ENCODE measurements at places on chromosomes 5 and 9. TPM values are rescaled to one million over a fixed set of nuclear protein-coding genes. Genes with fewer than 3 reads are reported as not detected.

DNA sequence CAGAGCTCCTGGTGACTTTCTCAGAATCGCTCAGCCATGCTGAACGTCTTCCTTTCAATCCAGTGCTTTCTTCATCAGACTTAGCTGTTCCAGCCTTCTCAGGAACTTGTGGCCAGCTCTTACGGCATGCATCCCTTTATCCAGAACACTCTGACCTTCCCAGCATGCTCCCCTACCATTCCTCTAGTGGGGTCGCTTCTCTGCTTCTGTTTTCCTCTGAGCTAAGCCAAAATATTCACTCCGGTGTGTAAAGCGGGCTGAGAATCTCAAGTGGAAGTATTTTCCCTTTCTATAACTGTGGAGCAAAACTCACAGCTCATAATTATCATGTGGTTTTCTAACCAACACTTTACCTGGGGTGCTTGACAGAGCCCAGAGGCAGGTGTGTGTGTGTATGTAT, 6.2 kb downstream of the DCANP1 start:
- no peak for DNase-seq

- DNase-seq: no peak
Observed at GRCh38 chr9:101369286-101369685, 15.5 kb downstream of the BAAT start.

- DNase-seq: no peak
Observed at GRCh38 chr9:77215874-77216273, 38.5 kb downstream of the VPS13A start.

- DNase-seq: no peak
Observed at GRCh38 chr5:56638768-56639238, 176.5 kb upstream of the MAP3K1 start.

GRCh38 chr5:159331093-159331973, 1.0 kb upstream of the IL12B start:
- DNase-seq: peak; percentile 43

DNA sequence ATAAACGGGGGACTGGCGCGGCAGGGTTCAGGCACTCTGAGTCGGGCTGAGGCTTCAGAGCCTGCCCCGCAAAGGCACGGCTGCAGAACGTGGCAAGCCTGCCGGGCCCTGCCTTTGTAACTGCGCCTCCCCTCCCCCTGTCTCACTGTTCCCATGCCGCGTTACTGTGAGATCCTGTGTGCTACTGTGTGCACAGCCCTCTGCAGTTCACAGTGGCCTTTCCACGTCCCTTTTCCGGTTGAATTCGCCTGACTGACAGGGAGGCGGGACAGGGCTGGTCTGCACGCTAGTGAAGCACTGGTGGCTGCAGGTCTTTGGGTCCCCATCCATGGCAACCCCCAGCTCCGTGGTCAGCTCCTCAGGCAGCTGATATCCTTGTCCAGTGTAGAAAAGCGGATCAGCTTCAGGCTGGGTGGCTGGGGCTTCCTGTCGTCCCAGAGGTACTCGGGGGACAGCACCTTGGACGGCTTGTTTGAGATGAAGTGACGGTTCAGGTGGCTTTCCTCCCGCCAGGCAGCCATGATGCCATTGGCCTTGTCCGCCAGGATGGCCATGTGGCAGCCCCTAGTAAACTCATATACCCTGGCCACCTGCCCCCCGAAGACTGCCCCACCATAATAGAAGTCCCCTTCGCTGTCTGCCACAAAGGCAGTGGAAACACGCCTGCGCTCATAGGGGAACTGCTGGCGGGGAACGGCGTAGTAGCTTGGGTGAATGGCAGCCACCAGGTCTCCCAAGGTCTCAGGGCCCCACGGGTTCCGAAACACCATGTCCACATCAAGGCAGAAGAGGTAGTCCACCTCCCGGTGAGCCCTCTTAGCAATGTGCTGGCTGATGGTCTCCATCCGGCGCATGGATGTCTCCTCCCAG, 10.3 kb downstream of the GBGT1 start:
- no peak for DNase-seq

DNA sequence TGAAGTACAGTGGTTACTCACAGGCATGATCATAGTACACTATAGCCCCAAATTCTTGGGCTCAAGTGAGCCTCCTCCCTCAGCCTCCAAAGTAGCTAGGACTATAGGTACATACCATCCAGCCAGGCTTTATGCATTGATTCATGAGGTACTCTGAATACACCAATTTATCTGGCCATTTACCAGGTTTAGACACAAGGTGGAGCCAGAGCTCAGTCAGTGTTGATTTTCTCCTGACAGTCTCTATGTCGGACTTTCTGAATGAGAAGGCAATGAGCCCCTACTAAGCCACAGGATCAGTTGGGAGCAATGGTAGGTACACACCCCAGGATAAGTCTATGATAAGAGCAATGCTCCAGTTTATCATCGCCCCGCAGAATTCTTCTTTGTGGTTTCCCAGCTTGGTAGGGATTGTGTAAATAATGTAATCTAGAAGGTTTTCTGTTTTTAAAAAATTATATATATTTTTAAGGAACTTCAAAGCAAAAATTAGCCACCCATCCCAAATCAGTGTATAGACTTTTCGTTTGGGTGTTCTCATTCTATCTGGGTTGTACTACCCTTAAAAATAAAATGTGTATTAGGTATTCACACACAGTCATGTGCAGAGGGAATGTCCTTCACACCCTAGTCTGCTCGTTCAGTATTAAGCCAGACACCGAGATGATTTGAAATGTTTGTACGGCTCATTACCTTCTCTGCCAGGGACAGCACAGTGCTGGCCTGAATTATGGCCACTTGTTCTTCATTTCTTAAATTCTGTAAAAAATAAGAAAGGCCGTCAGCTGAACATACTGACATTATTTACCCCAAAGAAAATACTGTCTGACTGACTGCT, 118.4 kb upstream of the DPYSL3 start:
- peak; percentile 62 for DNase-seq

GRCh38 chr9:108093773-108094675, 604.5 kb upstream of the KLF4 start:
- DNase-seq: peak; percentile 54

- no peak for DNase-seq
Observed at GRCh38 chr5:83513081-83513480, 41.5 kb downstream of the VCAN start.

- DNase-seq: no peak
Observed at GRCh38 chr9:126519660-126520420, 93.9 kb upstream of the LMX1B start.

Gene MYO10
- polyA plus RNA-seq: 30.7 TPM

- no peak for DNase-seq
Observed at GRCh38 chr5:131745703-131746102, 51.1 kb downstream of the FNIP1 start.

Gene PTGES
- 4.9 TPM for polyA plus RNA-seq

DNA sequence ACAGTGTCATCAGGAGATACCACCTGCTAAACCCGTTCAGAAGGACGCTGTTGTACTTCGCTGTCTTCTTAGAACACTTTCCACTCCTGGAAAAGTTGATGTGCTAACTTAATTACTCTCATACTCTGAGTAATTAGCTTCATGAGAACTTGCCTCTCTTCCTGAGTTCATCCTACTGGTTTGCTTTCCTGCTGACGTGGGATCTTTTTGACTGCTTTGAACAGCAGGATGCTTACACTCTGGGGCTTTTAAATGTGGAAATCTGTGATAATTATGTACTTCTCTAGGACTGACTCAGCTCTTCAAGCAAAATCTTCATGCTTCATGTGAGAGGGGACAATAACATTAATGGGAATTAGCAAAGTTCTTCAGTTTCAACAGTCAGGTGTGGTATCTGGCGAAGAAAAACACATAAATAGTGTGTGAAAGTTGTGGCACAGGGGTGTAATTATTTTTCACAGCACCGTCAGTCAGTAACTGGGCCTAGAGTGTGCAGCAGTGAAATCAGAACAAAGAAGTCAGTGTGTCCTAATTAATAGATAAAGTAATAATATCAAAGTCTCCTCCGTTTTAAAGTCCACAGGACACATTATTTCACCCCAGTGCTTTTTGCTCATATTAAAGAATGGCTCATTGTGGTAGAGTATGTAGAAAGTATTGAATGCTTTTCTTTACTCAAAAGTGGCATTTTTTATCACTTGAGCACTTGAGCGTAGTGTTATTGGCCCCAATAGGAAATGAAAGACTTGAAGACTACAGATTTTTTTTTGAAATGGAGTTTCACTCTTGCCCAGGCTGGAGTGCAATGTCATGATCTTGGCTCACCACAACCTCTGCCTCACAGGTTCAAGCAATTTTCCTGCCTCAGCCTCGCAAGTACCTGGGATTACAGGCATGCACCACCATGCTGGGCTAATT, 140.9 kb upstream of the DMRT1 start:
- no peak for DNase-seq

DNA sequence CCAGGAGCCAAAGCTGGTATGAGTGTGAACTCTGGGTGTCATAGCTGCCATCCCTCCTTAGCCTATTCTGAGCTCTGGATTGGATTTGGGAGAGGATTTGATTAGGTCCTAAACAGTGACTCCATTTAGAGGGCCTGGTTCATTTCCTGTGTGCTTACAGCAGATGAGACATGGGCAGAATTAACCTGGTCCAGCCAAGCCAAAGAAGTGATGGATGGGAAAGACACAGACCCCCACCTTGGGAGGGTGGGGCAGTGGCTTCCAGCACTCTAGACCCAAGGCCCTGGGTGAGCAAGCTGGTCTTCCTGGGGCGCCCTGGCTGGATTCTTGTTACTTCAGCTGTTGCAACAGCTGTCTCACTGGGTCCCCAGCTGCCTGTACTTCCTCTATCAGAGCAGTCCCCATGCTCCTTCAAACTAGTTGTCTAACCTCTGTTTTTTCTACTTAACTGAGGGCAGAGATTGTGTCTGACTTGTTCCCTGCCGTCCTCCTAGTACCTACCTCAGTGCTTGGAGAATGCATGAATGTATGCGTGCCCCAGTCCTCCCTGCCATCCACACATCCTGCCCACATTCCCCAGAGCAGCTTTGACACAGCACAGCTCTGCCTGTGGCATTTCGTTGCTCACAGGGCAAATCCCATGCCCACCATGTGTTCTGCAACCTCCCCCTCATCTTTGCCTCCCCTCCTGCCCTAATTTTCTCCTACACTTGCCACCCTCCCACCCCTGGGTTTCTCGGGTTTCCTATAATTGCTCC, 115.9 kb downstream of the RGS3 start:
- DNase-seq: no peak

Gene NOXA1
- 11.8 TPM for polyA plus RNA-seq

Gene HMMR
- 10.0 TPM for polyA plus RNA-seq

DNA sequence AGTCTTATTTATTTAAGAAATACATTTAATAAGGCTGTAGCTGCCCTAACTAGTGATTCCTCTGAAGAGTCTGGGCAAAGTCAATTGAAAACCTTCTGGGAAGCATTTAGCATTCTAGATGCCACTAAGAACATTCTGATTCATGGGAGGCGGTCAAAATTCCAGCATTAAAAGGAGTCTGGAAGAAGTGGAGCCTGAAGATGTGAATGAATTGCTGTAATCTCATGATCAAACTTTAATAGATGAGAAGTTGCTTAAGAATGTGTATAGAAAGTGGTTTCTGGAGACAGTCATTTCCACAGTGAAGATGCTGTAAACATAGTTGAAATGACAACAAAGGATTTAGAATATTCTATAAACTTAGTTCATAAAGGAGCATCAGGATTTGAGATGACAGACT, 61.4 kb downstream of the WDR41 start:
- DNase-seq: no peak

Gene KIAA0825
- 2.8 TPM for polyA plus RNA-seq

Gene PCDHGA11
- 1.4 TPM for polyA plus RNA-seq
